Natural killer cell (primary cell): ENCODE measurements at places on chromosomes 3 and 15. TPM values are rescaled to one million over a fixed set of nuclear protein-coding genes. Genes with fewer than 3 reads are reported as not detected.

DNA sequence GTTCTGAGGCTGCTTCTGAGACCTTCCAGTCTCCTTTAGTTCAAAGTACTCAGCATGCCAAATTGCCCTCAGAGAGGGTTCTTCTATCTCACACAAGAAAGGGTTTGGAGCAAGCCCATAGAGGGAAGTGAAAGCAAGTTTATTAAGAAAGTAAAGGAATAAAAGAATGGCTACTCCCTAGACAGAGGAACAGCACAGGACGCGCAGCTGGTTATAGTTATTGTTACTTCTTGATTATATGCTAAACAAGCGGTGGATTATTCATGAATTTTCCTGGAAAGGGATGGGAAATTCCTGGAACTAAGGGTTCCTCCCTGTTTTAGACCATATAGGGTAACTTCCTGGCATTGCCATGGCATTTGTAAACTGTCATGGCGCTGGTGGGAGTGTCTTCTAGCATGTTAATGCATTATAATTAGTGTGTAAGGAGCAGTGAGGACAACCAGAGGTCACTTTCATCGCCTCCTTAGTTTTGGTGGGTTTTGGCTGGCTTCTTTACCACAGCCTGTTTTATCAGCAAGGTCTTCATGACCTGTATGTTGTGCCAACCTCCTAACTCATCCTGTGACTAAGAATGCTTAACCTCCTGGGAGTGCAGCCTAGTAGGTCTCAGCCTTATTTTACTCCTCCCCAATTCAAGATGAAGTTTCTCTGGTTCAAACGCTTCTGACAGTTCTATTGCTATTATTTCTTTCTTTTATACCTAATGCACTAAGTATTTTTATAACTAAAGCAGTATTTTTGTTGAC, 26.3 kb downstream of the SCN11A start:
- H3K4me1 ChIP-seq, result no peaks in the 10 kb centered on the region
- no peaks in the 10 kb centered on the region for H3K27me3 ChIP-seq
- no peaks in the 10 kb centered on the region for H3K36me3 ChIP-seq
- H3K27ac ChIP-seq, result no peak overlapping the region
- H3K4me3 ChIP-seq, result no peak overlapping the region
- DNase-seq, result no peak

DNA sequence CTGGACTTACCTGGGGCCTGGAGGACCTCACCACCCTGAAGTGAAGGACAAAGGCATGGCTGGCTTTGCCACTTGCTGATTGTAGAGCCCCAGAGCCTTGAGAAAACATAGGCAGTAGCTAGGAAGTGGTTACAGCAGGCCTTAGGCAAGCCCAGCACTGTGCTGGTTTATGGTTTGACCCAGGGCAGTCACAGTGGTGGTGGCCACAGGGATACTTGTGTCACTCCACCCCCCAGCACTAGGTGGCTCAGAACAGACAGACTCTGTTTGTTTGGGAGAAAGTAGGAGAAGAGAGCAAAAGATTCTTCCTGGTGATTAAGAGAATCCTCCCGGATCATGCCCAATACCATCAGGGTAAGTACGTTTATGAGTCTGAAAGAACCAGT, 13.2 kb upstream of the COL8A1 start:
- H3K36me3 ChIP-seq, result no peaks in the 10 kb centered on the region
- no peaks in the 10 kb centered on the region for H3K4me1 ChIP-seq
- H3K27ac ChIP-seq, result no peak overlapping the region

DNA sequence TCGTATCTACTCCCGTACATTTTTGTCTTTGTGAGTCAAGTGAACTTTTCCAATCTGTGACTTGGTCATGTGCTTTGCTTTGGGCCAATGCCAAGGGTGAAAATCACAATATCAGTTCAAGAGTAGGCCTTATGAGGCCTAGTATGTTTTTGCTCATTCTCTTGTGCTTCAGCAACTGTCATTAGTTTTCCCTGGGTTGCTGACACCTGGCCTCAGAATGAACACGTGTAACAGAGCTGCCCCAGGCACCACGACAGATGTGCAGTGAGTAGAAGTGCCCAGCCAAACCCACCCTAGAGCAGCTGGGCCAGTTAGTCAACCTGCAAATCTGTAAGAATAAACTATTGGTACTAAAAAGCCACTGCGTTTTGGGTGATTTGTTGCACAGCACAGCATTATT, 460.3 kb upstream of the WNT5A start:
- H3K27ac ChIP-seq, result no peak overlapping the region
- no peak overlapping the region for H3K4me3 ChIP-seq
- H3K4me1 ChIP-seq, result no peaks in the 10 kb centered on the region

Gene FBXW12
- total RNA-seq, result not detected

DNA sequence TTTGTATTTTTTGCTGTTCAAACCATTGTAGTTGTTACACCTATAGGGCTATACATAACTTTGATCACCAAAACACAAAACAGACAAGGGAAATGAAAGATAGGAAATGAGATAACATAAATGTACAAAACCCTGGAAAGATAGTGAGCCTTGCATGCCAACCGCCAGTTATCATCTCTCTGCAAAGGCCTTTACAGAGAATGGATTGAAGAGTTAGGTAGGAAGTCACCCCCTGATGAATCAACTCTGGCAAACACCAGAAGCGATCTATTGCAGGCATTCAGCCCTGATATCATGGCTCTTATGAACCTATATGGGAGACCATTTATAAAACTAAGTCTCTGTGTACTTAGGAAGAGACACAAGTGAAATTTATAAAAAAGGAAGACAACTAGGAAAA, 588.0 kb downstream of the TUSC7 start:
- no peak overlapping the region for H3K27ac ChIP-seq
- no peak for DNase-seq
- H3K4me1 ChIP-seq, result no peaks in the 10 kb centered on the region
- H3K36me3 ChIP-seq, result no peaks in the 10 kb centered on the region

Gene CACNA2D2
- 36.5 TPM for total RNA-seq

Gene RBP2
- not detected for total RNA-seq

GRCh38 chr3:100270215-100270583, 9.4 kb downstream of the TBC1D23 start:
- no peak overlapping the region for H3K4me3 ChIP-seq
- no peaks in the 10 kb centered on the region for H3K4me1 ChIP-seq
- H3K27ac ChIP-seq, result no peak overlapping the region
- H3K27me3 ChIP-seq, result no peaks in the 10 kb centered on the region
- DNase-seq, result no peak
- no peaks in the 10 kb centered on the region for H3K36me3 ChIP-seq

DNA sequence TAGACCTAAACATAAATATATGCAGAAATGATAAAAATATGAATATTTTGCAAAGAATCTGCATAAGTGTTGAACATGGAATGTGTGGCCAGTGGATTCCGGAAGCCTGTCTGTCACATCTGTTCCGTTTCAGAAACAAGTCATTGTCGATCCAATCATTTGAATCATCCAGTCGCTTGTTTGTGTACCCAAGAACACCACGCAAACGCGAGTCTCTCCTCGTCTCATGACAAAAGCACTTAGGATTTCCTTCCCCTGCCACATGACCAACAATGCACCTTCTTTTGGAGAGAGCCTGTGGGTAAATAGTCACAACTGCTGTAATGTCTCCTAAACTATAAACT, 80.2 kb downstream of the FMN1 start:
- H3K27me3 ChIP-seq, result no peaks in the 10 kb centered on the region
- no peak overlapping the region for H3K27ac ChIP-seq
- DNase-seq, result no peak
- H3K36me3 ChIP-seq, result no peaks in the 10 kb centered on the region
- no peaks in the 10 kb centered on the region for H3K4me1 ChIP-seq
- H3K4me3 ChIP-seq, result no peak overlapping the region

Gene HRH1
- not detected for total RNA-seq
